ENCODE measurements at places on chromosomes 13 and 19.

GRCh38 chr13:31772231-31772630, 32.9 kb downstream of the RXFP2 start:
- no peak for DNase-seq

- DNase-seq: no peak
Measured at GRCh38 chr19:3367628-3368440, 1.5 kb downstream of the NFIC start.

GRCh38 chr13:106795847-106796246, 227.9 kb upstream of the ARGLU1 start:
- no peak for DNase-seq

GRCh38 chr13:21762512-21762911, 91.6 kb downstream of the FGF9 start:
- DNase-seq: no peak

DNA sequence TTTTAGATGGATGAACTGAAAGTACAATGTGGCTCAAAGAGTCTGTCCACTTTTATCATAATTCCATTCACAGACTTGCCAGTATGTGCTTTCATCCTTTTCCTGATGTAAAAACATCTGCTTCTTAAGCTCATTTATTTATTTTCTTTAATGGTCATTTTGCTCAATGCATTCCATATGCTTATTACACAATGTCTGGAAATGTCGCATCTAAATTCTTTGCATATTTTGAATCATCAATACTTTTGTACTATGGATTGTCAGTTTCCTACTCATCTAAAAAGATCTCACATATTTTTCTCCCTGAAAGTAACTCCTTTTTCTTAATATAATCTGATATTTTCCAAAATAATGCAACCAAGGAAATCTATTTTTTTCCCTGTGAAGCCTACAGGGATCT, 1315.8 kb downstream of the EFNB2 start:
- DNase-seq: no peak

GRCh38 chr19:8109455-8109854, 39.9 kb downstream of the FBN3 start:
- DNase-seq: no peak

DNA sequence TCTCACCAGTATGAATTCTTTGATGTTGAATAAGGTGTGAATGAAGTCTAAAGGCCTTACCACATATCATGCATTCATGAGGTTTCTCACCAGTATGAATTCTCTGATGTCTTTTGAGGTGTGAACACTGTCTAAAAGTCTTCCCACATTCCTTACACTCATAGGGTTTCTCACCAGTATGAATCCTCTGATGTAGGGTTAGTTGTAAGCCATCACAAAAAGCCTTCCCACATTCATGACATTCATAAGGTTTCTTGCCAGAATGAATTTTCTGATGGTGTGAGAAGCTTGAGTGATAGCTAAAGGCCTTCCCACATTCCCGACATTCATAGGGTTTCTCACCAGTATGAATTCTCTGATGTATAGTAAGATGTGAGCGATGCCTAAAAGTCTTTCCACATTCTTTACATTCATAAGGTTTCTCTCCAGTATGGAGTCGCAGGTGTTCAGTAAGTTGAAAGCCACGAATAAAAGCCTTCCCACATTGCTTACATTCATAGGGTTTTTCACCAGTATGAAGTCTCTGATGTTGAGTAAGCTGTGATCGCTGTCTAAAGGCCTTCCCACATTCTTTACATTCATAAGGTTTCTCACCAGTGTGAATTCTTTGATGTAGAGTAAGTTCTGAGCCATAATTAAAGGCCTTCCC, 27.7 kb downstream of the ZNF461 start:
- no peak for DNase-seq

GRCh38 chr13:110398564-110399507, 91.8 kb downstream of the COL4A2 start:
- DNase-seq: no peak

DNA sequence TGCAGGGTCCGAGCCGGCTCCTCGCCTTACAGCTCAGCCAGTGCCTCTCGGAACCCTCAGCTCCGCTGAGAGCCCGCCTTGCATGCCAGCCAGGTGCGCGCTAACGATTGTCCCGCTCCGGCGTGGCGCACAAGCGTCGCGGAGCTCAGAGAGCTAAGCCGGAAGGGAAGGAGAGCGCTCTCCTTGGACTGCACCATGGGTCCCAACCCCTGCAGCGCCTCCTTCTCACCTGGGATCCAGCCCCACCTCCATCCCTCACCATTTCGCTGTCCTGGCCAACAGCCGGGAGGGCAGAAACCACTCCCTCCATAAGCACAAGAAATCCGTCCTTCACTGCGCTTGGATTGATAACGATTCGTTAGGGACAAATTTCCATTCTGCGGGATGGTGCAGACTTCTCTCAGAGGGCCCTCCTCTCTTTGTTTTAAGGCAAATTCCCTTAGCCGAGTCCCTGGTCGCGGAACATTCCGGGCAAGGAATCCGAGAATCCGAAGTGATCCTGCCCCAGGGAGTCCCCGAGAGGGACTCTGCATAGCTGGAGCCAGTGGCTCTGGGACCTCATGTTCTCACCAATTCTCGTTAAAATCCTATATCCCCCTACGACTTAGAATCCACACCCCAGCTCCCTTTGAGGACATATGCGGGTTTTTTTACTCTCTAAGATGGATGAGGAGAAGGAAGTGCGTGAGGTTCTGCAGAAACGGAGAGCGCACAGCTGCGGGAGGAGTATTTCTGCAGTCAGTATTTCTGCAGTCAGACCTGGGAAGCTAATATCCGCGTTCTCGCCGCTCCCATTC, 2.8 kb downstream of the GSX1 start:
- no peak for DNase-seq

Data from B cell (primary cell).